ENCODE measurements at places on chromosomes 6 and 20. TPM values are rescaled to one million over a fixed set of nuclear protein-coding genes. Genes with fewer than 3 reads are reported as not detected.

- DNase-seq, result no peak
Measured at GRCh38 chr6:46016063-46016608, 476 bp upstream of the CLIC5 start.

DNA sequence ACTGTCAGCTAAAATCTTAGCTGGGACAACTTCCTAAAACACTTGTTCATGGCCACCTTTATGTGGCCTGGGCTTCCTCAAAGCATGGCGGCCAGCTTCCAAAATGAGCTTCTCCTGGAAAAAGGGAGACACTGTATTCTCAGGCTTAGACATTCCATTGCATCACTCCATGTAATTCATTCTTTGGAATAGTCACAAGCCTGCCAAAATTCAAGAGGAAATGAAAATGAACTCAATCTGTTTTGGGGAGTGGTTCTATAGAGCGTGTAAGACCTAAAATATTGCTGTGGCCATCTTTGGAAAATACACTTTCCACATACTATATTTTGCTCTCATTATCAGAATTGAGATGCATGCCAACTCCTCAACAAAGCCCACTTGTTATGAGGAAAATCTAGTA, 687.0 kb downstream of the KIF16B start:
- DNase-seq, result no peak

Gene HLA-DMA
- 2.1 TPM for total RNA-seq

DNA sequence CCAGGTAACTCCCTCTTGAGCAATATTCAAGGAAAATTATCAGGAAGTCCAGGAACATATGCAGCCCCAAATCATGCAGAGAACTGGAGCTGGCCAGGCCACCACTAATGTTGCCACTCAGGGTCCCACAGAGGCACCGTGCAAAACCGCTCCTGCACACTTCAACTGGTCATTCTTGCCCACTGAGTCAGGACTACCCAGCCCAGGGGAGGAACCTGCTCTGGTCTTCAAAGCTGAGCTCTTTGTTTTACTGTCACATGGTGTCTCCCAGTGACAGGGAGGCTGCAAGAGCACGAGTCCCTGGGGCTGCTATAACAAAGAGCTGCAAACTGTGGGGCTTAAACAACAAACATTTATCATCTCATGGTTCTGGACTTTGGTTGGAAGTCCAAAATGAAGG, 336.0 kb upstream of the PRDM1 start:
- DNase-seq, result no peak

- DNase-seq, result no peak
Measured at GRCh38 chr6:22343864-22344263, 47.0 kb upstream of the PRL start.
